IPS DF 6.9 (cell line): ENCODE measurements at places on chromosomes 12 and 14.
A peak's percentile ranks its signal among the peaks of the same experiment; 100 is the strongest.

- DNase-seq = no peak
Measured at GRCh38 chr12:107788281-107788680, 13.8 kb downstream of the ASCL4 start.

GRCh38 chr12:126483145-126484068 is 1418.2 kb downstream of the AACS start:
- DNase-seq = no peak

DNA sequence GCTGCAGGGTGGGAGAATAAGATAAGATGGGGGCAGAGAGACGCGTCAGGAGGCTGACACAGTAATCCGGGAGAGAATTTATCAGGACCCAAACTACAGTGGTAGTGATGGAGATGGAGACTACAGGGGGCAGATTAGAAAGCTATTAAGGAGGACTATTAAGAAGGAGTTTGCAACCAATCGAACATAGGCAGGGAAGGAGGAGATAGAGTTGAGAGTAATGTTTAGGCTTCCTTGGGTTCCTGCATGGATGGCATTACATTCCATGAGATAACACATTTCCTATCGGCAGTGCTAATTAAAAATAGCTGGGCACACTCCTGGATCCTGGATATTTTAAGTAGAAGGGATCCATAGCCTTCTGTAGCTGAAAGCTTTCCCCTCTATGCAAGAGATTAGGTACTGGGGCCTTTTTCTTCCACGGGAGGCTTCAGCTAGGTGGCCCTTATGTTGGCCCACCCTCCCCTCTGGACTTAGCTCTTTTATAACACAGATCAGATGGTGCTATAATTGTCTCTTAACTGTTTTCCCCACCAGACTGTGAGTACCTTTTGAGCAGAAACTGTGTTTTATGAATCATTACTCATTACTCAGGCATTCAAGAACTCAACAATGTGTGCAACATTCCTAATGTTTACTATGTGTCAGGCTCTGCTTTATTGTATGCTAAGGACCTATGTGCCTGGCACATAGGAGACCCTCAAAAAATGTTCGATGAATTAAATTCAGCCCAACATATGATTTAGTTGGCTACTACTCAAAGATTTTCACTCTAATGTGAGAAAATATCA is 113.0 kb downstream of the RMST start:
- DNase-seq = no peak

DNA sequence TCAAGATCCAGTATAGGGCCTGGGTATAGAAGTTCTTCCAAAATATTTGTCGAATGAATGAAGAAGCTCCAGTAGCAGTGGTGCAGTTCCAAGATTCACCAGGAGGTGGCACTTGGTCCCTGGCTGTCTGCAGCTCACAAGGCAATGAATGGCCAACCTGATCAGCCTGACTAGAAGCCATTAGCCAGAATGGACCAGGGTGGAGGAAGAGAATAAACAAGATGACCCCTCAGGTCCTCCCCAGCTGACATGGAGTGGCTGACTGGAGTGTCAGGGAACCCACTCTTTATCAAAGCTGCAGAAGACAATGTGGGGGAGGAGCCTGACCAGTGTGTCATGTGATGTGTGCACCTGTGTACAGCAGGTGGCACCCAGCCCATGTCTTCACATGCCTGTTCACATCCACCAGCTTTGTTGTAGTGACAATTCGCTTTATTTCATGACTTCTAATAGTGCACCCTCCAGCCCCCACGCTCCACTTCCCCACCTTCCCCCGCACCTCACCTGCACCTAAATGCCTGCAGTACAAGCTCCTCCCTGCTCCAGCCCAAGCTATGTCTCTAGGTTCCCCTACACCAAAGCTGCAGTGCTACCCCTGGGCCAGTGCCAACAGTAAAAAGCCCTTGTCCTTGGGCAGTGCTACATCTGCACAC is 3.0 kb downstream of the LTBP2 start:
- peak; percentile 64 for DNase-seq

DNA sequence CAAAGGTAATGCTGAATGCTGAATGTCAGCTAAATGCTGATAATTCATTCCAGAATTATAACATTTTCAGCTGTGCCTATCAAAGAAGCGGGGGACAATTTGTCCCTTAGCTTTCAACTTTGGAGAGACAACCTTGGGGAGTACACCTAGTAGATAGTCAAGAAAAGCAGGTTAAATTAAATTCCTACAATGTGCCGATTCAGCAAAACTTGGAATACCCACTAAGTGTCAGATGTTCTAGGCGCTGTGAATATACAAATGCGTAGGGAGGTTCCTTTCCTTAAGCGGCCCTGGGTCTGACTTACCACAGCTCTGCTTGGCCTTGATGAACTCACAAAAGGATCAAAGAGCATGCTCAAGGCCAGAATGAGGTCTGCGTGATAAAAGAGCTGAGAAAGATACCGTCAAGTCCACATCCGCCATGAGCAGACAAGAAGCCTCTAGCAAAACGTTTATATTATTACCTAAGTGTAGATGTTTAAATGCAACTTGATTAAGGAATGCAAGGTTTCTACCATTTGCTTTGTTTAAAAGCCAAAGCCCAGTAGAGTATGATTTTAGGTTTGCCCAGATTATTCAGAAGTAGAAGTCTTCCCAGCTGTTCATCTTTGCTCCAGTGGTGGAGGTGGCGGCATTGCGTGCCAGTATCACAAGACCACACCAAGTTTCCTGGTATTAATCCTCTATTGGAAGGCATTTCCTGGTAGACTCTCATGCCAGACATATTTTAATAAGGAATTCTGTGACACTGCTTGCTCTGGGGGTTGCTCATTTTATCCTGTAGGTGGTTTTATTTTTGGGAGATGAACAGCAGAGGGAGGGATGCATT is 368.6 kb downstream of the DPF3 start:
- DNase-seq = no peak

GRCh38 chr14:100867631-100868315 is 35.7 kb downstream of the RTL1 start:
- no peak for DNase-seq

- no peak for DNase-seq
Measured at GRCh38 chr12:108563136-108563803, 874 bp downstream of the ISCU start.

DNA sequence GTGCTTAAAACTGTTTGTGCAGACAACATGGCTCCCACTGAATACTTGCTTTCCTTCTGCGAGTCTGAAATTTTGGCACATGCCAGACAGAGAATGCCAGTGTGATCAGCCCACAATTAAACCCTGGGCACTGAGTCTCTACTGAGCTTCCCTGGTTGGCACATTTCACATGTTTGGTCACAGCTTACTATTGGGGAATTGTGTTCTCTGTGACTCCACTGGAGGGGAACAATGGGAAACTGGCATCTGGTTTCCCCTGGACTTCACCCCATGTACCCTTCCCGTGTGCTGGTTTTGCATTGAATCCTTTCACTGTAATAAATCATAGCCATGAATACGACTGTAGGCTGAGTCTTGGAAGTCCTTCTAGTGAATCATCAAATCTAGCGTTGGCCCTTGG is 64.9 kb downstream of the EFCAB11 start:
- DNase-seq = no peak

DNA sequence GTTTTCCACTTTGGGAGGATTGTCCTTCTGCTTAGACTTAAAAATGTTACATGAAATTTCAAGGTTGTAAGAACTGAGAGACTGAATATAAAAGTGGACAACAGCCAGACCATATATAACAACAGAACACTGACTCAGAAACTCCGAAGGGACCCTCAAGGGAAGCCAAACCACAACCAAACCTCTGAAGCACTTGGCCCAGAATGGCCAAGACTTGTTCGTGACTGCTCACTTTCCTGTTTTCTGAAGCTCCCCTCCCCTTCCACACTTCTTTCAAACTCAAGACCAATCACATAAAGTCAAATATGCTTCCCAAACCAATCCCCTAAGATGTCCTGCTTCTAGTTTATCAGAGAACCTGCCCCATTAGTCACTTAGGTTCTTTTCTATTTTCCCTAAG is 13.7 kb downstream of the OR6J1 start:
- DNase-seq = no peak

DNA sequence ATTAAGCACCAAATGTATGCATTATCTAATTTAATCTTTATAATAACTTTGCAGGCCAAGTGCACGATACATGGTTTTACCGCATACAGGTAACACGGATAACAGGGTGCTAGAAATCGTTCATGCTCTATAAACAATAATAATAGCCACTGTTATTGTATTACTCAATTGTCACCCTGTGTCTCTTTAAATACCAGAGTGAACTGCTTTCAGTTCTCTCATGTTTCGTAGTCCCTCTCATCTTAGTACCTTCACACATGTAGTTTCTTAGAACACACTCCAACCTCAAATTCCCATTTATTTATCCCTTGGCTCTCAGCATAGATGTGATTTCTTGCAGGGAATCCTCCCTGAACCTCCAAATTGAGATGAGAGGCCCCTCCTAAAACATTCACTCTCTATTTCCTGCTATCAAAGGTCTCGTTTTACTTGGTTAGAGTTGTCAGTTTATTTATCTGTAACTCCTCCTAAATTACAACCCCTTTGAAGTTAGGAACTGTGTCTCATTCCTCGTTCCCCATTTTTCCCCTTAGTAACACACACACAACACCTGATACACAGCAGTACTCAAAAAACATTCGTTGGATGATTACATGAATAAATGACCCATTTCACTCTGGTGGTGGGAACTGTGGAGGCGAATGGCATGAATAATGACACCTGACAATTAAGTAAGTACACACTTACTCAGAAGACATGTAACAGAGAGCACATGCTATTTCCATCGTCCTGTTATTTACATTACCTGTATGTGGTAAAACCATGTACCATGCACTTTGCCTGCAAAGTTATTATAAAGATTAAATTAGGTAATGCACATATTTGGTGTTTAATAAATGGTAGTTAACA is 134.6 kb downstream of the BTG1 start:
- no peak for DNase-seq

DNA sequence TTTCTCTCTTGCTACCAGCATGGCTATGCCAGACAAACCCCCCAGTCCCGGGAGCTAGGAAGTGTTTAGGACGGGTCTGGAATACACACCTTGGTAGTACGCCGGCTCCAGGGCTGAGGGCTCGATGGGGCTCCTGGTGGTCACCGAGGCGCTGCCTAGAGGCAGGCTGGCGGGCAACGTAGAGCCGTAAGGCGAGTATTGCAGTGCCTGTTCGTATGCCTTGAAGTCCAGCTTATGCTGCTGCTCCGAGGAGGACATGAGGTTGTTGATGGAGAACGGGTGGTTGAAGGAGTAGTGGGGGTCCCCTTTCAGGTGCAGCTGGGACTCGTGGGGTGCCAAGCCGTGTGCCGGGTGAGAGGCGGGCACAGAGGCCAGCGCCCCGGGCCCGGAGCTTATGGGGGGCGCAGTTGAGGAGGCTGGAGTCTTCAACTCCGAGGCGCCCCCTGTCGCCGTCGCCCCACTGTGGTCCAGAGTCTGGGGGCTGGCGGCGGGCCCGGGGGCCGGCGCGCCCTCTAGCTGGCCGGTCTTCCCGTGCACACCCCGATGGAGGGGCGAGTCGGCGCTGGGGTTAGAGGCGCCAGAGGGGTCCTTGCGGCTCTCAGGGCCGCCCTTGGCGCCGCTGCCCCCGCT is 3.6 kb downstream of the FOXA1 start:
- no peak for DNase-seq

DNA sequence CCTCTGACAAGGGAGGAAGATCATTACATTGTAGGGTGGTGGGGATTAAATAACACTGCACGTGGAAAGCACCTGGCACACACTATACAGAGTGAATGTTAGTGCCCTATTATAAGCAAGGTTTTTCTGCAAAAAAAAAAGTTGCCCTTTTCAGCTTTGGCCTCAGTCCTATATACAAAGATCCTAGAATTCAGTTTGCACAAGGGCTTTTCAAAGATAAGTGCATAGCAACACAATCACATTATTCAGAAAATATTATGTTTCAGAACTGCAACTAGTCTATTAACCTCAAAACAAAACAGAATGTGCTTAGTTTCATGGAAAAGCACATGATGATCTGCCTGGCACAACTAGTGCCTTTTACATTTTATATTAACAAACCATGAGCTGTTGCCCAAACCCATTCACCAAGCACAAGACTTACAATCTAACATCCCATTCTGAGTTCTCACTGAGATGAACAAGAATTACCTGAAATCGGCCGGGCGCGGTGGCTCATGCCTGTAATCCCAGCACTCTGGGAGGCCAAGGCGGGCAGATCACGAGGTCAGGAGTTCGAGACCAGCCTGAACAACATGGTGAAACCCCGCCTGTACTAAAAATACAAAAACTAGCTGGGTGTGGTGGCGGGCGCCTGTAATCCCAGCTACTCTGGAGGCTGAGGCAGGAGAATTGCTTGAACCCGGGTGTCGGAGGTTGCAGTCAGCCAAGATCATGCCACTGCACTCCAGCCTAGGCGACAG is 1.8 kb downstream of the TM7SF3 start:
- DNase-seq = no peak

DNA sequence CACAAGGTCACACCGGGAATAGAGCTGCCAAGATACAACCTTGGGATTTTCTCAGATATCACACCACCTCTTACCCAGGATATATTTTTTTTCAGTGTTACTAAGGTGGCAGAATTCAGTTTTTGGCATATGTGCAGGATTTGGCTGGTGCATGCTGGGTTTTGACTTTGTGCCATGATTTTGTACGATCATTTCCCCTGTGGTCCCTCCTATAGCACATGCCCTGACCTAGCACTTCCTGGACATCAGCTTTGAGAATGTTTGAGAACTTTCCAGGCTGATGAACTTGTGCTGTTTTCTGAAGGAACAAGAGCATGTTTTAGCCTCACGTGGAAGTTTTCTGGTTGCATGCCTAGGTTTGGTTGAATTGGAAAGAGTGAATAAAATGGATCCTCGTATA is 11.0 kb upstream of the TBPL2 start:
- no peak for DNase-seq

DNA sequence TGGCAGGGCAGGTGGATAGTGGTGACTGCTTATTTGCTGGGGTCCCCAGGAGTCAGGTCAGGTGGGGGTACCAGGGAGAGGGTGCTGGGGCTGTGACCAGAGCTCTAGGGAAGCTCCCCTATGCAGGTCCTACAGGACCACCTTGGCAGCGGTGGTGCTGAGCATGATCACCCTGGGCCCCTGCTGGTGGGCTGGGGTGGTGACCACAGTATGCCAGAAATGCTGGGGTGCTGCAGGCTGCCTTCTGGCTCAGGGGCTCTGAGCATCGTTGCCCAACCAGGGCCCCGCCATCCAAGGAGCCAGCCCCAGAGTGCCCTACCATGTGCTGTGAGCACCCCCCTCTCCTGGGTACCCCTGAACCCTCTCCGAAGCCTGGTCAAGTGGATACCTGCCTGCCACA is 17.5 kb upstream of the NUDT14 start:
- DNase-seq = no peak

DNA sequence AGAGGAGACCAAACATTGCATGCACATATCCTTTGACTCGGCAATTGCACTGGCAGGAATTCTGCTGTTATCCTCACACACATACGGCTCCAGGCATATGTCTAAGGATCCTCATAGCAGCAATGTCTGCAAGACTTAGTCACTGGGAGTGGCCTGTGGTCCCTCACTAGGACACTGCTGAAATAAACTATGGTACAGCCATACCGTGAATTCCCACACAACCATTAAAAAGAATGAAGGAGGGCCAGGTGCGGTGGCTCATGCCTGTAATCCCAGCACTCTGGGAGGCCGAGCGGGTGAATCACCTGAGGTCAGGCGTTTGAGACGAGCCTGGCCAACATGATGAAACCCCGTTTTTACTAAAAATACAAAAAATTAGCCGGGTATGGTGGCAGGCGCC is 105.1 kb downstream of the ZFP36L1 start:
- no peak for DNase-seq
